ENCODE measurements at places on chromosomes 6 and 20. TPM values are rescaled to one million over a fixed set of nuclear protein-coding genes. Genes with fewer than 3 reads are reported as not detected.

Gene CHRNA4
- not detected for total RNA-seq

Gene SAMD5
- not detected for total RNA-seq

GRCh38 chr20:62524505-62524911, 48.7 kb upstream of the GATA5 start:
- H3K36me3 ChIP-seq: no peaks in the 10 kb centered on the region
- peaks cover 16% of the 10 kb centered on the region for H3K4me1 ChIP-seq
- H3K4me3 ChIP-seq: no peak overlapping the region

Gene SUMO4
- 10.6 TPM for total RNA-seq

DNA sequence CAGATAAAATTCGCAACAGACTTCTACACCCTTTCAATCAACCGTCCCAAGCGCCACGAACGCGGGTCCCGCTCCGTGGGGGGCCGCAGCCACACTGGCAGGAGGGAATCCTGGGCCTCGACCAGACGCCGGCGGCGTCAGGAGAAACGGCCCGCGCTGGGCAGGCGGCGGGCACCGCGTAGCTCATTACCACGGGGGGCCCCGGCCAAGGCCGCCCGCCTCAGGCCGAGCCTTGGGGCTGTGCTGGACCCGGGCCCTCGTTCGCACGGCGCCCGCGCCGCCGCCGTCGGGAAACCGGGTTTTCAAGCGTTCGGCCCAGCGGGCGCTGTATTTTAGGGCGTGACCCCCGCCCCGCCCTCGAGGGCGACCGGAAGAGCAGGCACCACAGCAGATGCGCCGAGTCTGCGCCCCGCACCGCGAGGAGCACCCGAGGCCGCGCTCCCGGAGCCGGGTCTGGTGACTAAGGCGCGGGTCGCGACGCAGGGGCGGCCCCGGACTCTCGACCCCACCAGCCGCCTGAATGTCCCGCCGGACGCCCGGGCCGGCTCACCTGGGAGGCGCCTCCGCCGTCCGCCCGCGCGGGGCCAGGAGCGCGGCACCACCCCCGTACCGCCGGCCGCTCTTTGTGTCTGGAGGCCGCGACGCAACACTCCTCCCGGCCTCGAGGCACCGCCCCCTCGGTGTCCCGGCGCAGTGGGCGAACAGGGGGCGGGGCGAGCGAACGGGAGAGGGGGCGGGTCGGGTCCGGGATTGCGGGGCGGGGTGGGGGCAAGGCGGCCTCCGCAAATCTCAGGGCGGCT, at the start of gene NINL:
TSS of gene NINL (minus strand) at position 627 of the 800 bp plus-strand sequence. CDS start 58,944 bp downstream, outside the sequence.
- H3K4me3 ChIP-seq: peak within 1 kb of the TSS; percentile 66
- DNase-seq: peak; percentile 55
- no peak within 1 kb of the TSS for H3K27ac ChIP-seq
- peaks cover 32% of the 10 kb centered on the region for H3K27me3 ChIP-seq
- peaks cover 9% of the 10 kb centered on the region for H3K4me1 ChIP-seq

Gene OTOR
- total RNA-seq: not detected

Gene LAMA4
- not detected for total RNA-seq

- no peaks in the 10 kb centered on the region for H3K27me3 ChIP-seq
- no peak overlapping the region for H3K4me3 ChIP-seq
- H3K36me3 ChIP-seq: no peaks in the 10 kb centered on the region
Observed at GRCh38 chr6:19024737-19025136, 637.6 kb downstream of the RNF144B start.
